ENCODE measurements at places on chromosomes 16 and 17.

DNA sequence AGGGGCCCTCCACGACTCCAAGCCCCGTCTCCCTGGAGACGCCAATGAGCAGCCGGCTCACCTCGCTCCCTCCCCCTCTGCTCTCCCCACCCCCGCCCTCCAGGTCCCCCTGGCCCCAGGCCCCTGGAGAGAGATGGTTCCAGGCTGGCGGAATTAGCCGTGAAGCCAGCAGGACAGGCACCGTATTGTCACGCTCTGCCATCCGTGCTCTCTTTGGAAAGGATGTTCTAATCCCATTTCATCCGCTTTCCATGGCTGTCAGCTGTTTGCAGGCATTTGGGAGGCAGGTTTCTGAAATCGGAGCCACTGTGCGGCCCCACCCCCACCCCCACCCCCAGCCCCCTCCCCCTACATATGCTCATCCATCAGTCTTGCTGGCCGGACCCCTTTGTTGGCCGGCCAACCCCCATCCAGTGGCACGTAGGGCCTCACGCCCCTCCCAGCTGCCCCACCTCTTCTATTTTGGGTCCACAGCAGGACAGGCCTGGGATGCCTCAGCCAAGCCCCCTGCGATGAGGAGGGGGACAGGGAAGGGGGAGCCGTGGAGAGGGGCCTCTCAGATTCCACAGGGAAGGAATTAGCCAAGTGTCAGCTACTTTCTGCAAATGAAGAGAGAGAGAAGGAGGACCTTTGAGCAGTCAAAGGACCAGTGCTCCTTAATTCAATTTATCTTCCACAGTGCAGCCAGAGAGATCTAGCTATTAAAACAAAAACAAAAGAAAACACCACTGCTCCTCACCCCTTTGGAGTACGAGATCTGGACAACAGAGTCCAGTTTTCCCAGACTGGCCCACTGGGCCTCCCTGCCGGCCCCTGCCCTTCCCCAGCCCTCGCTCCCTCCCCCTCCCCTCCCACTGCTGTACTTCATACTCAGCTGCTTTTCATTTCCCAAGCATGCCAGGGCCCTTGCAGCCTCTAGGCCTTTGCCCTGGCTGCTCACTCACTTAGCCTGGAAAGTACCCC lies 30.7 kb downstream of the SDK2 start:
- DNase-seq = no peak

GRCh38 chr17:68127914-68128313 lies 92.4 kb downstream of the KPNA2 start:
- DNase-seq = no peak

- DNase-seq = no peak
These were observed 168.7 kb downstream of the MRTFB start for GRCh38 chr16:14239791-14240190.

DNA sequence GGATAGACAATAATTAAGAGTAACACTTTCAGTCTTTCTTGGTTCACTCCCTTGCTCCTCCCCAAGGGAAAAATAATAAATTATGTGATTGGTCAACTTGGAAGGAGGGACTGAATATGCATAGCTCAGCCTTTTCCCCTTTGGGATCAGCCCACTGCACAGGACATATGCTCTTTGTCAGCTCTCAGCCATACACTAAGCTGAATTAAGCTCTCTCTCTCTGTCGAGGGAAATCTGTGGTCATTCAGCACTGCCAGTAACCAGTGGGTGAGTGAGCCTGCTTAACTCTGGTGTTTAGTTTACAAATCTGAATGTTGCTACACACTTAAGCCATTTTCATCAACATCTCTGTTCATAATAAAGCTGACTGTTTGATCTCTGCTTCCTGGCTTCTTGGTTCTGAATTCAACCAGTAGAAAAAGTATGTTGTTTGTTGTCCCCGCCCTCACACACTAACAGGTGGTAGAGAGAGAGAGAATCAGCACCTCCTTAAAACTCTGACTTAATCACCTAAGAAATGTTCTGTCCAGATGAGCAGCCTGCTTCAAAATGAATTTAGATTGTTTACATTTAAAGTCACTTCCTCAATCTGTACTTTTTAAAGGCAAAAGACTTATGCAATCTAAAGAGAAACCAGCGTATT lies 102.3 kb upstream of the C17orf78 start:
- no peak for DNase-seq

GRCh38 chr17:36944553-36944952 lies 4.2 kb upstream of the AATF start:
- DNase-seq = no peak

- no peak for DNase-seq
These were observed 27.7 kb downstream of the SRL start for GRCh38 chr16:4214215-4214621.

- DNase-seq = no peak
These were observed 488 bp upstream of the HAP1 start for GRCh38 chr17:41734949-41735313.

DNA sequence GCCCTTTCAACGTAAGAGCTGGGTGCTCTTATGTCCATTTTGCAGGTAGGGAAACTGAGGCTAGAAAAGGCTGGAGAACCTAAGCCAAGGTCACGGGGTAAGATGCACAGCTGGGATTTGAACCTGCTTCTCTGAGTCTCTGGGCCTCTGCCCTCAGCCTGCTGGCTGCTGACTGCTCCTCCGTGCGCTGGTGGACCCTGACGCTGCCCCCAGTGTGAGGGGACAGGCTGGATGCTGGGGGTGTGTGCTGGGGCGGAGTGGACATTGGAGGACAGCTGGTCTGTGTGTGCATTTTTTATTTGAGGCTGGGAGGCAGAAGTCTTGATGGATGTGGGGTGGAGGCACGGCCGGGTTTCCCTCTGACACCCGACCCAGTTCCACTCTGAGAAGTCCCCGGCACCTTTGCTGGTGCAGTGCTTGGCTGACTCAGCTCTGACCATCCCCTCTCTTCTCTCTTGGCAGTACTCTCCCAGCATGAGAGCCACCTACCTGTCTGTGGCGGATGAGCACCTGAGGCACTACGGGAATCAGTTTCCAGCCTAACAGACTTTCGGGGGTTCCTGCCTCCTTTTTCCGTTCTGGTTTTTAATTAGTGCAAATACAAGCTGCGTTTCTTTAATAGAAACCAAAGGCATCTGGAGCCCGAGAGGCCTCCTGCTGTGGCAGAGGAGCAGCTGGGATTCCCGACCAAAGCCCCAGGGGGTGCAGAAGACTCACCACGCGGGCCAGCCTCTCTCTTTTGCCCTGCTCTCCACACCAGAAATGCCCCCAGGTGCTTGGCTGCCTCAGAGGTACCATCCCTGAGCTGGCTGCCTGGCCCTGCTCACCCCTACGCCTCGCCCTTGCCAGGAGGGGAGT lies 14.1 kb upstream of the DNAI2 start:
- DNase-seq = no peak

- no peak for DNase-seq
These were observed 100.4 kb downstream of the ELAC2 start for GRCh38 chr17:12917399-12917798.

GRCh38 chr17:57419940-57420550 lies 163.7 kb downstream of the MSI2 start:
- DNase-seq = no peak

GRCh38 chr17:77141846-77142449 lies 1.2 kb downstream of the SEC14L1 start:
- DNase-seq = no peak

DNA sequence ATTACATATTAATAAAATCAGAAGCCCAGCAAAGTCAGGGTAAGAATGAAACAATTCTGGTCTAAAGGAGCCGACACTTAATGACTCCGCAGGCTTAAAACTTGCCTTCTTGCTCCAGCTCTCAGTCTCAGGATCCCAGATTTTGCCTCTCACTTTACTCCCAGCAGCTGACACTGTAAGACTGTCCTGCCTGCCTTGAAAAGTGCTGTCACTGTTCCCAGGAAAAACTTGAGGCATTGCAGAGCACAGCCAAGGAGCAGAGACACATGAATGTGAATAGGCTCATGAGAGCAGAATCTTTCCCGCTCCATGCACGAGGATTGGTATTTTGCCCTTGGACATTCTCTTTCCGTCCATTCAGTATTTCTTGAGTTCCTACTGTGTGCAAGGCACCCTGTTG lies 457.6 kb upstream of the ZFHX3 start:
- no peak for DNase-seq

GRCh38 chr17:18021372-18021771 lies 17.6 kb downstream of the ATPAF2 start:
- no peak for DNase-seq

DNA sequence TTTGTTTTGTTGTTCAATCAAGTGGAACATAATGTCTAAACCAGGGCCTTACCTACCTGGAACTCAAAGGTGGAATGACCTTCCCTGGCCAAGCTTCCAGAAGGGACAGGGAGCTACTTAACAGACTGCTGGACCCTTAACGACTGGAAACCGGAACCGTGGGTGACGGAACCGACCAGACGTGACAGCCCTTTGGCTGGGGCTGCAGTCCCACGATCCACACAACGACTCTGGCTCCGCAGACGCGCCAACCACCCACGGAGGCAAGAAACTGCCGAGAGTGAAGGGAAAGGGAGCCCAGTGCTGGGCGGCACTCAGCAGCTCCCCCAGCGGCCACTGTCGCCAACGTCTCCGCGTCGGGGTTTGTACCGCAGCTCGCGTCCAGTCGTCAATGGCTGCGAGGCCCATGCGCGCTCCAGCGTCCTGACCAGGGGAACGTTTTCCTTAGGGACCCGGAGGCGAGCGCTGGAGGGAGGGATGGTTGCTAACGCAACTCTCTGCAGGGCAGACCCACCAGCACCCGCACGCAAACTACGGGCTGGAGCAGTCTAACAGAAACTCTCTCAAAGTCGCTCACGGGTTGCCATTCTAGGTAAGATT lies 5.5 kb upstream of the KIF22 start:
- DNase-seq = no peak

DNA sequence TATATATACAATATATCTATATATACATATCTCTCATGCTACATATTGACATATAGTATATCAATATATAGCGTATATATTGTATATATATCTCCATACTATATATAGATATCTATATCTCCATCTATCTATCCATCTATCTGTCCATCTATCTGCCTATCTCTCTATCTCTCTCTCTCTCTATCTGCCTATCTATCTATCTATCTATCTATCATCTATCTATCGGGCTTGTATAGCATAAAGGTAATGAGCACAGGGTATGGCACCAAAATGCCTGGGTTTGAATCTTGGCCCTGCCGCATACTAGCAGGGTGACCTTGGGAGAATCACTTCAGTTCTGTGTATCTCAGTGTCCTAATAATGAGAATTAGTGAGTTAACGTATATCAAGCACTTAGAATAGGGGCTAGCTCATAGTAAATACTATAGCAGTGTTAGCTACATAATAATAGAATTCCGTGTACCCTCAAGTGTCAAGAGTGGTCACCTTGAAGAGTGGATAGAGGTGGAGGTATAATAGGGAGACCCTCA lies 1.5 kb downstream of the ST6GALNAC1 start:
- DNase-seq = no peak

DNA sequence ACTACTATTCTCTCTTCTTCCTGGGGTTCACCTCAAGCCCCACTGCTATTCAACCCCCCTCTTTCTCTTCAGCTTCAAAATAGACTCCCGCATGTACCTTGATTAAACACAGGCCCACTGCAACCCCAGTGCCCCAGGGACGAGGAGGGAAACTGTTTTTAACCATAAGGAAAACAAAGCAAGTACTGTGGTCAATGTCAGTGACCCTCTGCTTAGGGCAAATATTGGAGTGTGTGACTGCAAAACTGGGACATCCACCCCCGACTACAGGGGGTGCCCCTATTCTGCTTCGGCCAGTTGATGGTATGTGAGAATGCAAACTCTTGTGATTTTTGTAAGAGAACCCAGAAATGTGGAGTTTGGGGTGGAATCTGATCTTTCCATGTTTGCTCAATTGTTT lies 9.5 kb upstream of the PNPO start:
- DNase-seq = no peak

DNA sequence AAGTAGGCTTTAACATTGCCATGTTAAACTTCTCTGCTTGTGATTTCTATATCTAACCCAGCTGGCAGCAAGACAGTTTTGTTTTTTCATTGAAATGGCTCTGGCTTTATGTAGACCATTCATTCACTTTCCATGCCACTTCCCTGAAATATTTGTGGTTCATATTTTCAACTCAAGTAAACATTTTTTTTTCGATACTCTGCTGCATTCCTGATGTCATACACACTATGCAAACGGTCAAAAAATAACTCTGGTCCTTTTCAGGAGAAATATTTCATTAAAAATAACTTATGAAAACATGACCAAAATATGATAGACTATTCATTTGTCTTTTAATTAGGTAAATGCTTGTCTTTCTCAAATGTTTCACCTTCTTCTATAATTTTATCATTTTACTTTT lies 116.3 kb downstream of the USP22 start:
- no peak for DNase-seq

- no peak for DNase-seq
These were observed 27.1 kb downstream of the TMEM235 start for GRCh38 chr17:78258323-78259191.

DNA sequence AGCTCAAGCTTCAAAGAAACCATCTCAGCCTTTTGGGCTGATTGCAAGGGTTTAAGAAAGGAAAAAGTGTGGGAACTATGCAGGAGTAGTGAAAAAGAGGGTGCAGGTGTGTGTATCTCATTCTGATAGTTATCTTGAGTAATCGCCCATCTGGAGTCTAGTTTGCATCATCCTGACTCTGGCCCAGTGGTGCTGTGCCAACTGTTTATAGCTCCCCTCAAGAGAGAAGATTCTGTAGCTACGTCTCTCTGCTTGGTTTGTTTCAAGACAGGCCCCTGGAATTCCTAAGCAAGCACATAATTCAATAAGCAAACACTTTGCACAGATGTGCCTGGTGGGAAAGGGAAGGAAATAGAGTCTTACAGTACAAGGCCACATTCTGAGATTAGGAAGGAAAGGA lies 144.4 kb downstream of the HAPSTR1 start:
- no peak for DNase-seq

GRCh38 chr17:44312396-44313104 lies 4.1 kb downstream of the RUNDC3A start:
- no peak for DNase-seq

DNA sequence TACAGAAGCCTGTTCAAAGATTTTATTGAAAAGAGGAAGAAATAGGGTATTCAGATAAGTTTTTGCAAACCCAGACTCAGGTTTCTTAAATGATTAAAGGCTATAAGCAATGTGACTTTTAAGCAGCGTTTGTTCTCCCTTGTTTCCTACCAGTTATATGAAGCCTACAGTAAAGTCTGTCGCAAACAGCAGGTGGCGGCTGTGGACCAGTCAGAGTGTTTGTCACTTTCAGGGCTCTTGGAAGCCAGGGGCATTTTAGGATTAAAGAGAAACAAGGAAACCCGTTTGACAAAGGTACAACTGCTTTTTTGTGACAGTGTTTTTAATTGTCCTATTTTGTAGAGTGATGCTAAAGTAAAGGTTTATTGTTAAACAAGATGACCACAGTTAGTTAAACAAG lies 7.7 kb upstream of the RARA start:
- DNase-seq = no peak

- DNase-seq = no peak
These were observed 3.6 kb downstream of the ZNF423 start for GRCh38 chr16:49852279-49852678.

- no peak for DNase-seq
These were observed 40.0 kb downstream of the GRB7 start for GRCh38 chr17:39777534-39778365.
